Naive B cell (primary cell): ENCODE measurements at places on chromosomes 16 and 17.

- DNase-seq: no peak
Measured at GRCh38 chr16:54397838-54398237, 111.3 kb upstream of the IRX3 start.

DNA sequence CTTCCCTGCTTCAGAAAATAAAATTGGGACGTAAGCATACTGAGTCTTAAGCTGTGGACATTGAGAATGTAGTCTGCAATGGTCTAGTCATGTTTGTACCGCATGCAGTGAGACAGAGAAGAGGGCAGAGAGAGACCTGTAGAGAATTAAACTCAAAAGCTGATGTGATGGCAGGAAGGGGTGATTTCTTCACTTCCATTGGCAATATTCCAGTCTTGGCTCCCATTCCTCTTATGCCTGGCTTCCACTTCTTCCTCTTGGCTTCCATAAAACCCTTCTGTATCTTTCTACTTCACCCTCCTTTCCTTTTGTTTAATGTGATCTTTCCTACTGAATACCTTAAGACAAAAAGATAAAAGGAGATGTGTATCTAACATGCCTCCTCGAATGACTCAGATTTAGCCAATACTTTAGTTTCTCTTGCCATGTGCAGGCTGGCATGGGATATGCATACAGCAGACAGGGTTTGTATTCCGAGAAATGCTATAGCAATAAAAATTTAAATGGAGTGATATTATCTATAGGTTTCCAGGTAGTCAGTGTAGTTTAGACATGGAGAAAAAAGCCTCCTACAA, 423.1 kb upstream of the DYNLRB2 start:
- DNase-seq: no peak

- no peak for DNase-seq
Measured at GRCh38 chr17:31251105-31251969, 45.7 kb downstream of the OMG start.

DNA sequence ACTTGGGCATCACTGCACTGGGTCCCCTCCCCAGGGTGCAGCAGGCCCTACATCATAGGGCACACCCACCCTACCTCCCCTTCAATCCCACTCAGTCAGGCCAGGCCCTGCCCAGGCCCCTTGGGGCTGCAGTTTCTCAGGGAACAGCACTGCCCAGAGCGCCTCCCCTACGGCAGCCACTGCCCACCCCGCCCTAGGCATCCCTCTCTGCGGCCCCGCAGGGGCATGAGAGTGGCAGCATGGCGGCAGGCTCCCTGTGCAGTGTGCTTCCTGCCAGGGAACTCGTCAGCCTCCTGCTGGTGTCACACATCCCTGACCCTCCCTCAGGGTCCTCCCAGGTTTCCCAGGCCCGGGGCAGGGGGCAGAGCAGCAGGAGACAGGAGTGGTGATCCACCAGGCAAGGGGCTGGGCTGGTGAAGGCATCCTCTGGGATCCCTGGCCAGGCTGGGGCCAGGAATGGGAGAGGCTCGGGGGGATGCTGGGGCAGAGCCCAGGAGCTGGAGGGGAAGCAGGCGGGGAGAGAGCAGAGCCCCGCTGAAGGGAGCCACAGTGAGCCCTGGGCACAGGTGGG, 16.2 kb upstream of the BAHCC1 start:
- DNase-seq: no peak

DNA sequence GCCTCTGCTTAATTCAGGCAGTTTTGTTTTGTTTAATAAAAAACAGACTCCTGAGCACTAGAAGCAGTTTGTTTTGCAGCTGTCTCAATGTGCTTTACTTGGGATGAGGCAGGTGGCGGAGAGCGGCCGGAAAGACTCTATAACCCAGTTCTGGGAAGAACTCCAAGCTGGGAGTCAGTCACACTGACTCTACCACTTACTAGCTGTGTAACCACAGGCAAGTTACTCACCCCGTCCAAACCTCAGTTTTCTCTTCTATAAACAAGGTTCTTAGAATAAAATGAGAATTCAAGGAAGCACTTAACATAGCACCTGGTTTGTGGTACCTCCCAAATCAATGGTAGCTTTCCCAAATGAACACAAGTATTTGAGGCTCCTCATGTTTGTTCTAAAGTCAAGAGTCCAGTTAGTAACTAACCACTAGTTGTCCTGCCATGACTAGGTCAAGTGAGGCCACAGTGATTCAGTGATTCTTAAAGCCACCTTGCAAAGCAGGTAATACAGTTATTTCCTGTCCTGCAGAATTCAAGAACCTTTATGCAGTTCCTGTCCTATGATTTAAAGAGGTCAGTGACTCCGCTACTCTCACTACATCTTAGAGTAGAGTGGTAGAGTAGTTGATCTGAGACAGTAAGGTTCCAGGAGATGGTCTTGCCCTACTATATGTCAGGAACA, 2.7 kb downstream of the TXNDC17 start:
- no peak for DNase-seq

DNA sequence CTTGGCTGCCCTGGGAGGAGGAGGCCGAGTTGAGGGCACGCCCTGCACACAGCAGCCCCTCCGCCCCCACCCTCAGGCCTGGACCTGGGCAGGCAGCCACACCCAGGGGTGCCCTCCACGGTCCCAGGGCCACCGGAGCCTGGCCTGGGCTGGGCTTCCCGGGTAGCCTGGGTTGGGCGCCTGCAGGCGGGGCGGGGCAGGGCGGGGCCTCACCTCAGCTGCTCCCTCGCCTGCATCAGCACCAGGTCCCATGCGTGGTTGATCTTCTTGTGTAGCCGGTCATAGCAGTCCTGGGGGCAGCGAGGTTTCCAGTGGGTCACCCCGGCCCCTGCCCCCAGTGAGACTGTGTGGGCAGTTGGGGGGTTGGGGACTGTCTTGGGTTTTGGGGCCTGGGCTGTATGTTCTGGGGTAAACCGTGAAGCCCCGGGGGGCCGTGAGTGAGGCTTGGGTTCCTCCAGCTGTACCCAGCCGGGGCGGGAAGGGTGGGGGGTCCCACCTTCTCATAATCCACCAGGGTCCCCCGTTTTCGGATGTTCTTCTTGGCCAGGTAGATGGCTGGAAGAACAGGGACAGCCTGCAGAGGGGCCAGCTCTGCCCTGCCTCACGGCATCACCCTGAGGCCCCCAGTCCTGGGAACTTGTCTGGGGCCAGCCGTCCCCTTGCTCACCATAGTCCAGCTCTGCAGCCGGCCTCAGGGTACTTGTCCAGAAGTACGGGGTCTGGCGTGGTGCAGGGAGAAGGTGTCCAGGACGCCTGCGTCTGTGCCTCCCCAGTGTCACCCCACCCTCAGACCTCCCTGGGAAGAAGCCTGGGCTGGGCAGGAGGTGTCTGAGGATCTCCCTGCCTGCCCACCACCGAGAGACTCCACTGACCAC, 2.0 kb downstream of the RGS11 start:
- no peak for DNase-seq

DNA sequence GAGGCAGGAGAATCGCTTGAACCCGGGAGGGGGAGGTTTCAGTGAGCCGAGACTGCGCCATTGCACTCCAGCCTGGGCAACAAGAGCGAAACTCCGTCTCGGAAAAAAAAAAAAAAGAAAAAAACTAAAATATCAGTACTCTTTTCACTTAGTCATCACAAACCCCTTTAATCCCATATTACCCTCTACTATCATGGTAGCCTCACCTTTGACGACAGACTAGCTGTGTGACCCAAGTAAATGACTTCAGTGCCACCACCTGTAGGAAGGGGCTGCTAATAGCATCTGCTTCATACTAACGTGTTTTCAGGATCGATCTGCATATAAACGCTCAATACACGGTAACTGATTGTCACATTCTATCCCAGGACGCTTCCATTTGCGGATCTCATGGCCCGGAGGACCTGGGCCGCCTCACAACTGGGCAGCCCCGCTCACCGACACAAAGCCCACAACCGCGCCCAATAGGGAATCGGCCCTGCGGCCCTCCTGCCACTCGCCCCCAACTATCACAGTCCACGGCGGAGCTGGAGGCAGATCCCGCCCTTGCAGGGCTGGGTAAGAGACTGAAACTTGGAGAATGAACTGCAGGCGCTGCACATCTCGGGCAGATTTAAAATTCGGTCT, 1.1 kb upstream of the ZNF263 start:
- no peak for DNase-seq

GRCh38 chr17:78781104-78781892, 775 bp downstream of the CYTH1 start:
- DNase-seq: peak; percentile 37

DNA sequence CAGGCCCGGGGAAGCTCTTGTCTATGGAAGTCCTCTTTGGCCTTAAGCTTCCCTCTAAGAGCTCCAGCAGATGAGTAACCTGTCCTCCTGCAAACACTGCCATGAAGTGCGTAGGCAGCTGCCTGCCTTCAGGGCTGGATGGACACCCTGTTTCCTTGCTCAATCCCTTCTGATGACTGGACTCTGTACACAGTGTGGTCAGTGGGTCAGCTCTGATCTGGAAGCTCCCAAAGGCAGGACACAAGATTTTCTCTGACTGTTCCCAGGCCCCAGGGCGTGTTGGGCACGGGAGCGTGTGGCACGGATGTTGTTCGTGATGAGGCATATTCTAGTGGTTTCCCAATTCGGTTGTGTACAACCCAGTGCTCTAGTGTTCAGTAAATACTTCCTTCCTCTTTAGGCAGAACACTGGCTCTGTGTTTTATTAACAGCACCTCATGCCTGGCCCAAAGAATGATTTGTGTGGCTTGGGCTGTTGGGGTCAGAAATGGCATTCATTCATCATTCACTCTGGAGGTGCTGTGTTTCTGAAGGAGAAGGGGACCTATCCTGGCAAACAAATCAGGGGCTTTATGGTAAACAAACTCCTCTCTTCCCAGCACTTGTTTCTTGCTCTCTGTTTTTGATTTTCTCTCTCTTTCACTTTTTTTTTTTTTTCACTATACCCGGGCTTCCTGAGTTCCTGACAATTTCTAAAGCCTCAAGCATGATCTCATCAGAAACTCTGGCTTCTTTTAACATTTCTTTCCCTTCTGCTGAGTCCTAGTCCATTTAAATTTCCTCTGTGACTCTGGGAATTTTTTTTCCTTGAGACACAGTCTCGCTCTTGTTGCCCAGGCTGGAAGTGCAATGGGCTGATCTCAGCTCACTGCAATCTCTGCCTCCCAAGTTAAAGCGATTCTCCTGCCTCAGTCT, 12.0 kb upstream of the RNF157 start:
- peak; percentile 56 for DNase-seq

GRCh38 chr16:22370038-22370820, 4.2 kb downstream of the CDR2 start:
- no peak for DNase-seq

GRCh38 chr17:16477255-16477654, 14.7 kb downstream of the LRRC75A start:
- no peak for DNase-seq

- DNase-seq: no peak
Measured at GRCh38 chr16:2973093-2973492, 3.9 kb downstream of the PAQR4 start.

DNA sequence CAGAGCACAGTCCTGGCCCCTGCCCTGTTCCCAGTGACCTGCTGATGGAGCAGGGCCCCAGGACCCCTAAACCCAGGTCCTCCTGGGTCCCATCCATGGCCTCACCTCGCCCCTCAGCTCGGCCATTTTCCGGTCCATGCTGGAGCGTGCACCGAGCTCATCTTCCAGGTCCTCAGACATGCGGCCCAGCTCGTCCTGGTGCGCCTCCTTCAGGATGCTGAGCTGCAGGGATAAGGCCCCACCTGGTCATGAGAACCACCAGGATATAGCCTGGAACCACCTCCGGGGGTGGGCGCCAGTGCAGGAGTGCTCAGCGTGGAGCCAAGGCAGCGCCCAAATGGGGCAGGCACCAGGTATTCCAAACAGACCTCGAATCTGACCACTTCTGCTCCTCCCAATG, 17.9 kb downstream of the CCDC102A start:
- DNase-seq: no peak
